ENCODE measurements at places on chromosomes 5 and 9. TPM values are rescaled to one million over a fixed set of nuclear protein-coding genes. Genes with fewer than 3 reads are reported as not detected.

MOB3B gene
- total RNA-seq: 0.38 TPM

RNF130 gene
- 9.9 TPM for total RNA-seq

PHPT1 gene
- 95.5 TPM for total RNA-seq

FBN2 gene
- total RNA-seq: not detected

CDKN2B-AS1 gene
- total RNA-seq: 0.87 TPM

DMRT3 gene
- total RNA-seq: not detected

HCN1 gene
- total RNA-seq: not detected

ELP1 gene
- 25.5 TPM for total RNA-seq

- DNase-seq: no peak
These were observed 330.1 kb downstream of the ENC1 start for GRCh38 chr5:74310386-74310785.

- no peak for DNase-seq
These were observed 1.1 kb upstream of the SSBP2 start for GRCh38 chr5:81751836-81752643.

GRCh38 chr5:166499447-166500240, 1791.8 kb upstream of the WWC1 start:
- no peak for DNase-seq

DNA sequence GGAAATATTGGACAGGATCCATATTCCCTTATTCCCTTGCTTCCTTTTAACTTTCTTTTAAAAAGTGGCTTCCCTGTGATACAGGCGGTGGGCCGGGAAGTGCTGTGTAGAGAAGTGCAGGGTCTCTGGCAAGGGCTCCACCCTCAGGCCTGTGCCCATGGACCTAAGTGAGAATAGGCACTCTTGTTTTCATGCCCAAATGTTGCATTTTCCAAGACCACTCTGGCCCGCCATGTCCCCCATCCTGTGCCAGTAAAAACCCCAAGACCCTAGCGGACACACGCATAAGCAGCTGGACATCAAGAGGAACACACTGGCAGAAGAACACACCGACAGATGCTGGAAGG, 193.4 kb downstream of the FBXL7 start:
- DNase-seq: no peak

- DNase-seq: no peak
These were observed 44.3 kb upstream of the EXOC3 start for GRCh38 chr5:398475-399295.

- no peak for DNase-seq
These were observed 187.1 kb downstream of the ARHGEF28 start for GRCh38 chr5:73812962-73813588.

- peak; percentile 33 for DNase-seq
These were observed 155.7 kb downstream of the C9orf50 start for GRCh38 chr9:129464972-129465833.

DNA sequence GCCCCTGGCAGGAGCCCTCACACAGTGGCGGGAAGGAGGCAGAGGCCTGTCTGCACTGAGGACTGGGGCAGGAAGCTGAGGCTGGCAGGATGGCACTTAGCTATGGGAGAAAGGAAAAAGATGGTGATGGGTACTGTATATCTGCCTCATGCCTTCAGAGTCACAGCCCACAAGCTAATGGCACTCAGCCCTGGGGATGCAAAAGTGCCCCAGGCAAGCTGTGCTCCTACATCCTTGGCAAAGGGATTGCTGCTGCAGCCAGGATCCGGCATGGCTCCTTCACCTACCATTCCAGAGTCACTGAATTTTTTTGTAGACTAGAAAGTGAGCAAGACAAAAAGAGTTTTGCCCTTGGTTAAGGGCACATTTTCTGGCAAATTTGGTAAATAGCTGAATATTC, 8.7 kb downstream of the ACSL6 start:
- no peak for DNase-seq

DNA sequence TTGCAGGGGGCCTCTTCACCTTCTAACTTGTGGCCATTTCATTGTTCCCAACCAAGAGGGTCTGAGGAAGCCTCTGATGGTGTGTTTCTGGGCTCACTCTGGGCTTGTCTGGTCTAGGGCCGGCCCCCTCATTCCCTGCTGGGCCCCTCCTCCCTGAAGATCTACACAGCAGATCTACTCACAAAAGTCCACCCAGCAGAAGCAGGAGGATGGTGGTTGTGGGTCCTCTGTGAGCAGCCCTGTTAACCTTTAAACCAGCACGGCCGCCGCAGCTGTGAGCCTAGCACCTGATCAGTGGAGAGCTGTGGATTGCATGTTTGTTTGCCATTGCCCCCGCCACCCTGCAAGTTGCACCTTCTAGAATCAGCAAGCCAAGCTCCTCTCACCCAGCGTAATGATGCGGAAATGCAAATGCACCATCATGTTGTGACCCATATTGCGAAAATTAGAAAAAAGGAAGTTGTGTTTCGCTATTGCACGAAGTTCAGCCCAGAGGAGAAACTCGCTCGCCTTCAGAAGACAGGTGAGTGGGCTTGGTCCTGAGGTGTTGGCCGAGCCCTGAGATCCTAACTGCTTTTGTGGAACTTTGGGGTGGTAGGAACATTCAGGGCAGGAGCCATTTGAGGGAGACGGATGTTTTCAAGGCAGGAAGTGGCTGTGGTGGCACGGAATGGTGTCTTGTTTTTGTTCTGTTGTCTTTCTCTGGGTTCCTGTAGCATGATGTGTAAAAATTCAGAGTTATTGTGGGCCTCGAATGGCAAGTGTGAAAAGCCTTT, 16.7 kb downstream of the FGD3 start:
- DNase-seq: peak; percentile 86

GRCh38 chr5:133554279-133554678, 58.1 kb downstream of the FSTL4 start:
- no peak for DNase-seq

DNA sequence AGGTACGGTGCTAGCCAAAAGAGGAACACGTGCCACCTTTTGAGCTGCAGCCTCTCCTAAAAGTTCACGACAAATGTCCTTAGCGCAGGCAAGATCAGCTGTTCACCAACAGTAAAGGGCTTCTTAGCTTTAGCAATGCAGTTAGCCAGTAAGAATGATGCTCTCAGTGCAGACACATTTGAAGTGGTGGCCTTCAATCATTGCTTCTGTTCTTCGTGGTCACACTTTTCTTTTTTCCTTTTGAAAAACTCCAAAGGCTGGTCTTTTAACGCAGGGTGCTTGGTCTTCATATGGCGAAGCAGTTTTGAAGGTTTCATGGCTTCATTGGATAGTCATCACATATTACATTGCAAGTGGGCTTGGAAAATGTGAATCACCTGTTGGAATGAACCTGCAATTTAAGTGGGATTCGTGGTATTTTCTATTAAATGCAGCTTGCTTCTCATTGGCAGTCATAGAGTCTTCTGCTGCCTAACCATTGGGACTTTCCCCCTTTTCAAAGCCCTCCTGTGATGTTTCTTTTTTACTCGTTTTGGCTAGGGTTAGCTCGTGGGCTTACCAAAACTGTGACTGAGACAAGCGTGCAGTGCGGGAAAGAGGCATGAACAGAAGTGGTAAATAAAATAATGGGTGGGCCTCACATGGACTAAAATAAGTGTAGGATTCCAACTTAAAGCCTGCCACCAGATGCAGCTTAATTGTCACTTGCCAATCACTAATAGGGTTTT, 100.9 kb downstream of the MRPL36 start:
- DNase-seq: peak; percentile 37

GRCh38 chr9:38318759-38319495, 73.6 kb upstream of the ALDH1B1 start:
- peak; percentile 38 for DNase-seq

DNA sequence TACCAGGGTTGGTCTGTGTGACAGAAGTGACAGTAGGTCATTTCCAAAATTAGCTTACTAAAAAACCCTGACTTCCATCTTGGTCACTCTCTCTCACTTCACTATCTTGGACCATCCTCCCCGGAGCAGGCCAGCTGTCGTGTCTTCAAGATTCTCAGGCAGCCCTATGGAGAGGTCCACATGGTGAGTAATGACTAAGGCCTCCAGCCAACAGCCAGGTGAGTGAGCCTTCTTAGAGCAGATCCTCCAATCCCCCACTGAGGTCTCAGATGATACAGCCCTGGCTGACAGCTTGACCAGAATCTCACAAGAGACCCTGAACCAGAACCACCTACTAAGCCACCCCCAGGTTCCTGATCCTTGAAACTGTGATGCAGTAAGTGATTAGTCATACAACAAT, 92.0 kb downstream of the DCP2 start:
- DNase-seq: no peak

DNA sequence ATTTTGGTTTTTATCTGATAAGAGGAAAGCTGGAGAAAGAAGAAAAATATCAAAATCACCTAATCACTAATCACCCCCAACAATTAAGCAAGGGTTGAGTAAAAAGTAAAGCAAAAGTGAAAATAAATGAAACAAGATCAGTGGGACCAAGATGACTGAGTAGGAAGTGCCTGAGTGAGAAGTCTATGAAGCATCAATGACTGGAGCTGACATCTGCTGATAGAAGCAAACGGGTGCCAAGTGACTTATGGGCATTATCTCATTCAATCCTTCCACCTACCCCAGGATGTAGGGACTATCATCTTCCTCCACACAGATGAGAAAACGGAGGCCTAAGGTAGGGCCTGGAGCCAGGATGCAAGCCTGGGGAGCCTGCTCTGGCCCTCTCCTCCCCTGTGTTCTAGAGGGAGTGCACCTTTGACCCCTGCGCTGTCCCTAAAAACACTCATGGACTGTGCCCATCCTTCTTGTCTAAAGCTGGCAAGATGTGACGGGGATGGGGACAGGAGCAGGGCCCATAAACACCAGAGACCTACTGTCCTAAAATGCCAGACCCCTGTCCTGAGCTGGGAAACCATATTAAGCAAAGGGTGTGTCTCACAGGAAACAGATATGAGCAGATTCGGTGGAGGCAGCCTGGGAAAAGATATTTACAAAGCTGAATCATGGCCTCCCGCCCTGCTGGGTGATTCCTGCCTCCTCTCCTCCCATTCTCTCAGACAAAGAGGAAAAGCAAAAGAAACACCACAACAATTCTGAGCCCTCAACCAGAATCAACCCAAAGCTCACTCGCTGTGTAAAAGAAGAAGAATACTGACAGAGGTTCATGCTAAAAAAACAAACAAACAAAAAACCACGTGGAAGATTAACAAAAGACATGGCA, 116.0 kb downstream of the AUH start:
- peak; percentile 41 for DNase-seq

DNA sequence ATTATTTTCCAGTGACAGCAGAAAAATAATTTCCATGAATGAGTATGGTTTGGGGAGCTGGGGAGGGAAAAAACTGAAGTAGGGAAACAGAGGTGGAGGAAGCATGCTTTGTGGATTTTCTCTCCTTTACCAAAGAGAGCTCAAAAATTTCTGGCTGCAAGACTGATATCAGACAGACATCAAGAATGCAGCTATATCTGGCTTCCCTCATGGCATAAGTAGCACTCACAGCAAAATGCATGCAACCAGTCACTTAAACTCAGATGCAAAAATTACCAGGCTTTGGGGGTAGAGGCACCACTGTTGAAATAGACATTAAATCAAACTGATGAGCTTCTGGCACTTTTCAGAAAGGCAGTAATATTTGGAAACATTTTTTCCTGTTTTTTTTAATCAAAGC, 196.9 kb downstream of the TSSK1B start:
- DNase-seq: no peak

DNA sequence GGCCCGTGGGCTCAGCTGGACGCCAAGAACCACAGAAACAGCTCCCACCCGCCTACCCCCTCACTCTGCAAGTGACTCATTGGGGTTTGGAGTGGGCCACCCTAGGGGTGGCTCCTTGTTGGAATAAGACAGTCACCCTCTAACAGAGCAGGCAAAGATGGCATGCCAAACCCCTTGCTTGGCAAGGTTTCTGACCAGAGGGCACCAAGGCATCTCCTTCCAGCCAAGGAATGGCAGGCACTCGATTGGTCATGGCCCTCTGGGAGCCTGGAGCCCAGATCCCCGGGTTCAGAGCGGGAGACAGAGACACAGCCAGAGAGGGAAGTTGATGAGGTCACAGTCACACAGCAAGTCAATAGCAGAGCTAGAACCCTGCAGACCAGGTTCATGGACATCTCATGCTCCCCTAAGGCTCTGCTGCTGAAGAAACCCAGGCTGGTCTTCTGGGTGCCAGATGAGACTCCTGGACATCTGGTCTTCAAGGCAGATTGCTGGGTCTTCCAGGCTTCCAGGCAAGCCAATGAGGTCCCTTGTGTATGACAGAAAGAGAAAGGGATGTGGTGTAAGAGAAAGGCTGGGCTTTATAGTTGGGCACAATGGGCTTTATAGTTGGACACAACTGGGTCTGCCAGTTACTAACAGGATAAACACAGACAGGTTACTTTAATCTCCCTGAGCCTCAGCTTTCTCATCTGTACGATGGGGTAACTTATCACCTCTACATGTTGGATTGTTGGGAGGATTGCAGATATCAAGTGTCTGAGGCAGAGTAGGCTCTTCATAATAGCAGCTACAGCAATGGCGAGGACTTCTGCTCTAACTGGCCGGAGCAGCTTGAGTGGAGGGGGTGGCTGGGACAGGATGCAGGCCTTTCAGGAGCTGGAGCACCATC, 23.3 kb upstream of the KIF12 start:
- no peak for DNase-seq

GRCh38 chr5:106757672-106758071, 913.1 kb downstream of the EFNA5 start:
- DNase-seq: no peak

DNA sequence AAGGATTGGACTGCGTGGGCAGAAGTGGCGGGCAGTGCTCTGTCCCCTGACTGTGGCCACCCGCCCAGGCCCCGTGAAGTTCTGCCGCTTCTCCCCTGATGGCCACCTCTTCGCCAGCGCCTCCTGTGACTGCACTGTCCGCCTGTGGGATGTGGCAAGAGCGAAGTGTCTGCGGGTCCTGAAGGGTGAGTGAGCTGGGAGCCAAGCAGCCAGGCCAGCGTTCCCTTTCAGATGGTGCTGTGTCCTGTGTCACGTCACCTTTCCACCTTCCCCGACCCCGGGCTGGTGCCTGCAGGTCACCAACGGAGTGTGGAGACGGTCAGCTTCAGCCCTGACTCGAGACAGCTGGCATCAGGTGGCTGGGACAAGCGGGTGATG, 2.3 kb downstream of the WDR38 start:
- no peak for DNase-seq

GRCh38 chr5:68593211-68593671, 377.7 kb downstream of the PIK3R1 start:
- DNase-seq: no peak

- DNase-seq: peak; percentile 60
These were observed 1.0 kb downstream of the SET start for GRCh38 chr9:128689820-128690683.

DNA sequence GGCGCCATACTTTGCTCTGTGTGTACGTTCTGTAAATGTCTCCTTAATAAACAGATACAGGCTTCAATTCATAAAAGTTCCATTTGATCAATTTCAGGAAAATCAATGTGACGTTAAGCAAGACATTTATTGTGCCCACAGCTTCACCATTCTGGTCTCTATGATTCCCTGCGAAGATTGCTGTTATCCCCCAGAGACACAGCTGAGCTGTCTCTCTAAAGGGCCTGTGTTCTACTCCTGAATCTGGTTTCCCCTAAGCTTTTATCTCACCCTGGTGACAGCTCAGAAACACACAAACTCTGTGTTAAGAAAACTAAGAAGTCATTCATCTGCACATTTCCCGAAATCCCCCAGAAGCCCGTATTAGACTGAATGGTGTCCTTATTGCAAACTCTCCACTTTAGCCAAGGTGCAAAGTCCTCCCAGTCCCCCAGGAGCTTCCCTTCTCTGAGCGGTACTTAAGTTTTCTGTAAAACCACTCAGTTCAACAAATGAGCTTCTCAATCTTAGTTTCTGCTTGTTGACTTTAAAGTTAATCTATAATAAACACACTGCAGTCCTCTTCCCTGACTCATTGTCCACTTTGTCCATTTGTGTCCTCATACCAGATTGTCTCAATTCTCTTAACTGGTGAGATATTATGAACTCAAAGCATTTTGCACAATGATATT, 1.4 kb upstream of the C5orf15 start:
- DNase-seq: no peak

Measured in activated CD4-positive, alpha-beta memory T cell treated with anti-CD3 and anti-CD28 coated beads for 36 hours (primary cell).